Left ventricle myocardium inferior (tissue), 1 donor: ENCODE measurements at places on chromosomes 3 and 15. TPM values are rescaled to one million over a fixed set of nuclear protein-coding genes. Genes with fewer than 3 reads are reported as not detected.

CHRM5 gene
- total RNA-seq: not detected

- no peak for DNase-seq
Observed at GRCh38 chr3:50487181-50487580, 16.3 kb downstream of the CACNA2D2 start.

DNA sequence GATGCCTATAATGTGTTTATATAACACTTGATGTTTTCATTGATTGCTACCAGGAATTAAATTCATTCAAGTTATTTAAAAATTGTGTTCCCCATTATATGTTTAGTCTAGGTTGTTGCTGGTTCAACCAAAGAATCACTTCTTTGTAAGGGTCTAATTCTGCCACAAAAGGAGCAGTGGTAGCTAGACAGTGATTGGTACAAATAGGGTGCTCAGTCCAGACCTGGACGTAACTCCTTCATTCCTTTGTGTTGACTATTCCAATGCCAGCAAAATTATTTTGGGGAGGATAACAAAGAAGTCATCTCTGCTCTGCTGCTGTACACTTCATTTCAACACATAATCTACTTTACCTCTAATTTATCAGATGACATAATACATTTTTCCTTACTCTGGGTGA is 1.2 kb downstream of the CHMP2B start:
- no peak for DNase-seq

DNA sequence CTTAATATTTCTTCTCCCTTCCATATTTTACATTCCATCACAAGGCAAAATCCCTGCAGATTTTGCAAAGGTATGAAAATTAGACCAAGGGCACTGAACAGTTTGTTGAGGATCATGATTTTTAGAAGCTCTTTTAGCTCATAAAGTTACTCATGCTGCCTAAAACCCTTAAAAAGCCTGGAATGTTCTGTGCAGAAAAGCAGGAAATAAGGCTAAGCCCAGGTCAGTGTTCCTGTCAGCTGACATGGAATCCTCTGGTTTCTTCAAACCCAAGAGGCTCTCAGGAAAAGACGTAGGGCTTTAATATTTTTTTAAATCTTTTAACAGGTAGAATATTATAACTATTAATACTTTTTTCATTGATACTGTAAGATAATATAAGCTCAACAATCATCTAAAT is 8.2 kb downstream of the CBLB start:
- DNase-seq: no peak

GRCh38 chr15:73870700-73871408 is 2.5 kb upstream of the TBC1D21 start:
- DNase-seq: peak; percentile 81
